Activated CD4-positive, alpha-beta T cell treated with anti-CD3 and anti-CD28 coated beads, Interleukin-2, amount 50 U/mL, for 24 hours (primary cell): ENCODE measurements at places on chromosomes 1 and 21.

GRCh38 chr1:153932156-153933131 lies 9.7 kb upstream of the GATAD2B start:
- DNase-seq = no peak

DNA sequence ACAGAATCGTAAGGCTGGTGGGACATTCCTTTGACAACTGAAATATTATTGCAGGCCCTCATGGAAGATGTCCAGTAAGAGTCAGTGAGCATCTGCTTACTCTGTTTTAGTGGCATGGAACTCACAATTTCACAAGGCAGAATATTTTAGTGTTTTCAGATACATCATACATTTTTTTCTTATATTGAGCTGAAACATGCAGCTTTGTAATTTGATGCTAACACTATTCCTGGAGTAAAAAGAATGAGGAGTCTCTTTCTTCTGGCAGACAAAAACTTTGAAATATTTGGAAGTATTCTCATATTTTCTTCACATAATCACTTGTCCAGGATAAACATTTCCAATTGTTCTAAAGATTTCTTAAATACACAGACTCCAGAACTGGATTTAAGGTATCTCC lies 17.7 kb downstream of the CLDN17 start:
- DNase-seq = no peak

DNA sequence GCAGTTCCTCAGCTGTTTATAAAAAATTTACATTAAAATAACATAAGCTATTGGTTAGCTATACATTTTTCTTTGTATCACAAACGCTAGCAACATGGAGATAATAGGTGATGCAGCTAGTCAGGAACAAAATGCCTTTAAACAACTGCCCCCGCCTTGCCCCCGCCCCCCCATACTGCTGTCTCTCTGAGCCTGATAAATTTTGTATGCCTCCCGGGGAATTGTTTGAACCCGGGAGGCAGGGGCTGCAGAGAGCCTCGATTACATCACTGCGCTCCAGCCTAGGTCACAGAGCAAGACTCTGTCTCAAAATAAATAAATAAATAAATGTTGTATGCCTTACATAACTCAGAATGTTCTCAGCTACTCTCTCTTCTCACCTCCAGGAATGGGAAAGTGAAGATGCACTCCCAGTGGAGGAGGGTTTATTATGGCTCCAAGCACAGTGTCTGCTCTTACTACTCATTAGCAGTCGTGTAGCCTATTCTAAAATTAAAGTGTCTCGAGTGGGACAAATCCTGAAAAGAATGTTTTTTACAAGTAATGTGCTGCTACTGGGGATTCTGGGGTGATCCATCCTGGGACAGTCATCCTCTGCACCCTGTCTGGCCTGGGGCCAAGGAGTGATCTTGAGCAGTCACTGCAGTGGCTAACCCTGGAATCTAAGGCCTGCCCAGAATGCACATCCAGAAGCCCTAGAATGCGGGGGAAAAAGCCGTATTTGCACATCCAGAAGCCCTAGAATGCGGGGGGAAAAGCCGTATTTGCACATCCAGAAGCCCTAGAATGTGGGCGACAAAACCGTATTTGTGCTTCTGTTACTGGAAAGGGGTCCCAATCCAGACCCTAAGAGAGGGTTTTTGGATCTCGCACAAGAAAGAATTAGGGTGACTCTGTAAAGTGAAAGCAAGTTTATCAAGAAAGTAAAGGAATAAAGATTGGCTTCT lies 39.4 kb upstream of the ZNF496 start:
- DNase-seq = no peak

- no peak for DNase-seq
Observed at GRCh38 chr1:63848733-63849132, 74.9 kb downstream of the ROR1 start.

GRCh38 chr1:157240495-157241184 lies 102.4 kb upstream of the ETV3 start:
- no peak for DNase-seq

DNA sequence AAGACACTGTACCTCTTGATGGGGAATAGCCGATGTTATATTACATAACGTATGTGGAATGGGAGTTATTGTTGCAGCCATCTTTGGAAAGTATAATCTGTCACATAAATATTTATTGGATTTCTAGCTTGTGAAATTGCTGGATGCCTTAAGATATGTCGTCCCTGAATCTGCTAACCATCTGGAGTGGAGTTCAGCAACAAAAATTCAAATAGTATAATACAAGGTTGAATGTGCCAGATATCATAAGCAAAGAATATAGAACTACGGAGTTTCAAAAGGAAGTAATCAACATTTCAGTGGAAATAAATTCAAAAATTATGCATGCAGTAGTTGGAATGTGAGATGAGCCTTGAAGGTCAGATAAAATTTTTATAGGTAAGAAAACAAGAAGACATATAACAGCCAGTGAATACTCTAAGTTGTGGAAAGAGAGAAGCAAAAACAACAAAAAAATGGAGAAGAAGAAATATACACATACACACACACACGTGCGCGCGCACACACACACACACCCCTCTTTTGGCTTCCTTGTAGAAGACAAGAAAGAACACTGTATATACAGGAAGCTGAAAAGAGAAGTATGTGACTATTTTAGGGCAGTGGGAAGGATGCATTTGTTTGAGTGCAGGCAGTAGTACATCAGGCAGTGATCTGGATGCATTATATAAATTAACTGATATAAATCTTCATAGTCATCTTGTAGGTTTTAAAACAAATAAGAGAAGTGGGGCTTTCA lies 516.7 kb downstream of the KCNT2 start:
- DNase-seq = no peak
